PC-9 (cell line): ENCODE measurements at places on chromosomes 2 and 18. TPM values are rescaled to one million over a fixed set of nuclear protein-coding genes. Genes with fewer than 3 reads are reported as not detected.

MREG gene
- total RNA-seq, result 23.0 and 27.5 TPM in 2 replicates

C1QL2 gene
- total RNA-seq, result not detected in 2 replicates

ATP6V1B1 gene
- 7.8 and 13.9 TPM in 2 replicates for total RNA-seq

KCNG2 gene
- total RNA-seq, result not detected in 2 replicates

SERPINB3 gene
- total RNA-seq, result not detected in 2 replicates

UGT1A8 gene
- 0.17 and 0.20 TPM in 2 replicates for total RNA-seq

FAM237A gene
- not detected in 2 replicates for total RNA-seq

EDAR gene
- not detected in 2 replicates for total RNA-seq

LBX2 gene
- total RNA-seq, result 0.76 and 2.0 TPM in 2 replicates

NEU2 gene
- total RNA-seq, result not detected in 2 replicates

EFR3B gene
- total RNA-seq, result 0.20 TPM in 1 of 2 replicates, not detected in the other

PCARE gene
- not detected in 2 replicates for total RNA-seq

ANKRD29 gene
- 4.3 and 4.6 TPM in 2 replicates for total RNA-seq

SERPINB2 gene
- total RNA-seq, result 0.73 TPM in 1 of 2 replicates, not detected in the other

GPR45 gene
- total RNA-seq, result not detected in 2 replicates

CHRNG gene
- total RNA-seq, result not detected in 2 replicates

CFAP65 gene
- total RNA-seq, result not detected in 2 replicates

GNAL gene
- total RNA-seq, result 0.98 and 3.3 TPM in 2 replicates

SCYGR4 gene
- not detected in 2 replicates for total RNA-seq

TMEM169 gene
- total RNA-seq, result 0.46 and 0.58 TPM in 2 replicates

PECR gene
- total RNA-seq, result 10.8 and 16.0 TPM in 2 replicates

PKDCC gene
- total RNA-seq, result 3.9 and 5.5 TPM in 2 replicates

ABCG8 gene
- not detected in 2 replicates for total RNA-seq

TCF7L1 gene
- total RNA-seq, result 2.3 and 2.8 TPM in 2 replicates

ADAM23 gene
- total RNA-seq, result 8.9 and 12.0 TPM in 2 replicates

CXCR1 gene
- total RNA-seq, result not detected in 2 replicates

SP140 gene
- 0.58 and 0.83 TPM in 2 replicates for total RNA-seq

INHBB gene
- 50.0 and 57.5 TPM in 2 replicates for total RNA-seq

AGXT gene
- total RNA-seq, result not detected in 2 replicates
